Left lobe of liver (tissue), 2 donors: ENCODE measurements at places on chromosomes 12 and 14. TPM values are rescaled to one million over a fixed set of nuclear protein-coding genes. Genes with fewer than 3 reads are reported as not detected.

Gene EFS
- 0.68 TPM for total RNA-seq

Gene SLC8B1
- 23.2 TPM for total RNA-seq

Gene DEPDC4
- 2.5 TPM for total RNA-seq

Gene IKZF4
- 2.3 TPM for total RNA-seq

Gene SNAPC1
- 1.4 TPM for total RNA-seq

Gene TAS2R46
- total RNA-seq: 0.38 TPM

Gene DAO
- 65.3 TPM for total RNA-seq

Gene CHGA
- total RNA-seq: 0.20 TPM

DNA sequence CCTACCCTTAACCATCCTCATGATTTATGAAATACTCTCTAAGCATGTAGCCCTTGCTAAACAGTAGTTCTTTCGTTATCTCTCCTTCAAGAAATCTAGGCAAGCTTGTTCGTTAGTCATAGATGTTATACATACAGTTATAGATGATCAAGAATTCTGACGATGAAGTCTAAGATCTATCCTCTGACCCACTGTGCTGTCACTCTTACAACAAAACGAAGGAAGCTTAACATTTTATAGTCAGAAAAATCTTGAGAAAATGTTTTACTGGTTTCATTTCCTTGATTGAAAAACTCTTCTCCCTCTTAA, 68.9 kb downstream of the SPPL3 start:
- DNase-seq: no peak

GRCh38 chr14:44108601-44109000, 398.5 kb downstream of the FSCB start:
- no peak for DNase-seq

DNA sequence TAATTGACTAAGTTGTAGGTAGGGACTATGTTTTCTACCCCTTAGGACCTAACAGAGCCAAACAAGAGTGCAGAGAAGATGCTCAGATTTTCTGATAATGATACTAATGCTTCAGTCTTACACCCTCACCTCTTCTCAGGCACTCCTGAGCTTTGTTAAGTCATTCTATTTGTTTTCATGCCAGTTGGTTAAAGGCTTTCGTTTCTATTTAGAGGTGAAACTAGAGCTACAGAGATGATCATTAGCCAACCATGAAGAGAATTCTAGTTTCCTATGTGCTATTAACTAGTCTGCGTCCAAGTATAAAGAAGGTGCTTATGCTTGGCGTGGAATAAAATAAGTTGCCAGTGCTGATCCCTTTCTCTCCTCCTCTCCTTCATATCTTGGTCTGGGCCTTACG, 34.6 kb upstream of the PYGL start:
- no peak for DNase-seq

DNA sequence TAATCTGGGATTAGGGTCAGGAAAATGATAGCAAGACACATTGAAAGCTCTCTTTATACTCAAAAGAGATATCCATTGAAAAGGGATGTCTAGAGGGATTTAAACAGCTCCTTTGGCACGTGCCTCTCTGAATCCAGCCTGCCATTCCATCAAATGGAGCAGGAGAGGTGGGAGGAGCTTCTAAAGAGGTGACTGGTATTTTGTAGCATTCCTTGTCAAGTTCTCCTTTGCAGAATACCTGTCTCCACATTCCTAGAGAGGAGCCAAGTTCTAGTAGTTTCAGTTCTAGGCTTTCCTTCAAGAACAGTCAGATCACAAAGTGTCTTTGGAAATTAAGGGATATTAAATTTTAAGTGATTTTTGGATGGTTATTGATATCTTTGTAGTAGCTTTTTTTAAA, 25.4 kb upstream of the PLEKHD1 start:
- no peak for DNase-seq

DNA sequence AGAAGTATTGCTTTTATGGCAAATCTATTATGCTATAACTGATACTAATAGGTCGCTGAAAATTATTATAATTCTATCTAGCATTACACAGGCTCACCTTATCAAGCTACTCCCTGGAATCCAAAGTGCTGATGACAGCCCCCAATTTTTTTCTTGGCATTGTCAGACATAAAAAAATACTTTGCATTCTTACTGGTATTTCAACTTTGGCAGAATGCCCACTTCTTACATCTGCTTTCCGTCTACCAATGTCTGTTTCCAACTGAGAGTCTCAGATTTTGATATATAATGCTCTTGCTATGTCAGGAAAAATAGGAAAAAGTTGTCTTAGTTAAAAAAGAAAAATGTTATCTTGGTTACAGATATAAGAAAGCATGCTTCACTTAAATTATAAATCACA, 615.4 kb downstream of the C12orf50 start:
- DNase-seq: no peak

GRCh38 chr14:103232031-103232808, 101.8 kb upstream of the EIF5 start:
- DNase-seq: no peak

- no peak for DNase-seq
Observed at GRCh38 chr12:123264642-123265041, 7.0 kb downstream of the CDK2AP1 start.

DNA sequence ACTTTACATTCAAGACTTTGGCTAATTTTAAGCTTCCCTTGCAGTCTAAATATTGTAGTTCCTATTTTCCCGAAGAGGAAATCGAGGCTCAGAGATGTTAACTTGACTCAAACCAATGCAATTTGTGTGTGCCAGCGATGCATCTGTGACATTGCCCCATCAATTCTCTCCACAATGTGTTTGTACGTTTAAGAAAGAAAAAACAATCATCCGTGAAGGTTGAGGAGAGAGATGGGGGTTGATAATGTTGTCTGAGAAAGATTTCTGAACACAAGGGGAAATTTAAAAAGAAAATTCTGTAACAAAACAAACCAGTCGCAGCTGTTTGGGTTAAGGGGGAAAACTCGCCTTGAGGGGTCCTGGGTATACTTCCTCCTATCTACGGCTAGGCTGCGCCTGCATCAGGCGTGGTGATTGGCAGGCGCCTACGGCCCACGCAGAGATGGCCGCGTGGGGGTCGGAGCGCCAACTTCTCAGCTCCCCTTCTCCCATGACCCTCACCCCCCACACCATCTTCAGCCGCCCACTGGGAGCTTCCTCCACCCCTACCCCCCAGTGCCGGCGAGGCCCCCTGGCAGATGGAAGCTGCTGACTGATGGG, 12.3 kb downstream of the SIX1 start:
- no peak for DNase-seq

- DNase-seq: peak; percentile 68
Observed at GRCh38 chr12:120496413-120497340, 764 bp downstream of the DYNLL1 start.
